Globus pallidus (tissue), 1 donor: ENCODE measurements at places on chromosomes 11 and 22.

GRCh38 chr22:29184849-29185490 is 20.7 kb upstream of the EMID1 start:
- peak; percentile 39 for DNase-seq

GRCh38 chr22:22465782-22466181 is 42.8 kb downstream of the ZNF280B start:
- no peak for DNase-seq

DNA sequence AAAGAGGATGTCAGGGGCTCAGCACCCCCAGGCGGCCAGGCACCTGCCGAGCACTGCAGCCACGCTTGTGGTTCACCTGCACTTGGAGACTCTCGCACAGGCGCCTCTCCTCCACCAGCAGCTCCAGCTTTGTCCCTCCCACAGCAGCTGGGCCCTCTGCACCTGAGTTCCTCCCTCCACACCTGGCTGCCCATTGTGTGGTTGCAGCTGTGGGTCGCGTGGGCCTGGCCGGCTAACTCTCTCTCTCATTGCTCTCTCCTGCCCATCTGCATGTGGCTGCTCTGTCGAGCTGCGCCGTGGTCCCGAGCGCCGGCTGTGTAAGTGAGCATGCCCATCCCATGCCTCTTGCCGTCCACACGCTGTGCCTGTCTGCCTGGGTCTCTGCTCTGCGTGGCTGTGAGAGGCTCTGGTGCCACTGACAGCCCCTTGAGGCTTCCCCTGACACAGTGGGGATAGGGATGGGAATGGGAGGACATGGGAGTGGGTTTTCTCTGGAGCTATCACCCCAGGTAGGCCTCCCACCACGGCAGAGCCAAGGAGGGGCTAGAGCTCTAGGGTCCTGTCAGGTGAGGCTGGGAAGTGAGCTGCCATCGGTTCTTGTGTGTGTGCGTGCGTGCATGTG is 8.5 kb upstream of the ACR start:
- no peak for DNase-seq

- DNase-seq: no peak
These were observed 5.8 kb downstream of the USP35 start for GRCh38 chr11:78194490-78194889.

DNA sequence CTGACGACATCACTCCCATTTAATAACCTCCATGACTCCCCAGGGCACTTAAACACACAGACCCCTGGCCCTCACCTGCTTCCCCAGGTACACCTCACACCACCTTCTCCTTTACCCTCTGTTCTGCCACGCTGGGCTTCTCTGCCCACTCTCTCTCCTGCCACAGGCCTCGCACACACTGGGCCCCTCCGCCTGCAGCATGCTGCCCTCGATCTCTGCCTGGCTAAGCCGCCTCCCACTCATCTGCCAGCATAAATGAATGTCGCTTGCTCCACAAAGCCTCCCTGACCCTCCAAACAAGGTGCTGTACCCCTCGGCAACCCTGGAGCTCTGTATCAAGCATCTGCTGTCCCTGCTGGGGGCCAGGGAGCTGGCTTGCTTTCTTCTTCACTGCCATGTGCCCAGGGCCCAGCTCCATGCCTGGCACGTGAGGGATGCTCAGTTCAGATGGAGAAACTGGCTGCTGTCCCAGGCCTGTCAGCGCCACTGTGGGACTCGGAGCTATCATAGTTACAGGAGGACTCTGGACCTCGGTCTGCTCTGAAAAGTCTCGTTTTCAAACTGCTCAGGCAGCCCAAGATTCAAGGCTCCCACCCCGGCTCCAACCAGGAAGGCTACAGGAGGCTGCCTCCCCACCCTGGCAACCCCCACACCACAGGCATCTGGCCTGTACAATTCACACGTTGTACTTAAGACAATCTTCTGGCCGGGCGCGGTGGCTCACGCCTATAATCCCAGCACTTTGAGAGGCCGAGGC is 11.9 kb downstream of the TTLL1 start:
- DNase-seq: peak; percentile 18

DNA sequence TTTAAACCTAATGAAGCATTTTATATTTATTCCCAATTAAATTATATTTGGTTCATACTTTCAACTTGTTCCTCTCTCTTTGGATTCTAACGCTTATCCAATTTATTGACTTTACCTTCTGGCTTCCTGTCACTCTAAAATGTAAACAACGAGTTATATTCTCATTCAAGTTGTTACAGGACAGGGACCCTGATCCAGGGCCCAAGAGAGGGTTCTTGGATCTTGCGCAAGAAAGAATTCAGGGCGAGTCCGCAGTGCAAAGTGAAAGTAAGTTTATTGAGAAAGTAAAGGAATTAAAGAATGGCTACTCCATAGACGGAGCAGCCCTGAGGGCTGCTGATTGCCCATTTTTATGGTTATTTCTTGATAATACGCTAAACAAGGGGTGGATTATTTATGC is 405.6 kb upstream of the API5 start:
- no peak for DNase-seq

GRCh38 chr11:104422324-104422944 is 258.5 kb upstream of the PDGFD start:
- no peak for DNase-seq

- DNase-seq: no peak
These were observed 17.5 kb downstream of the NUP50 start for GRCh38 chr22:45181240-45181639.

GRCh38 chr11:2697866-2698265 is 1.9 kb downstream of the KCNQ1OT1 start:
- no peak for DNase-seq

DNA sequence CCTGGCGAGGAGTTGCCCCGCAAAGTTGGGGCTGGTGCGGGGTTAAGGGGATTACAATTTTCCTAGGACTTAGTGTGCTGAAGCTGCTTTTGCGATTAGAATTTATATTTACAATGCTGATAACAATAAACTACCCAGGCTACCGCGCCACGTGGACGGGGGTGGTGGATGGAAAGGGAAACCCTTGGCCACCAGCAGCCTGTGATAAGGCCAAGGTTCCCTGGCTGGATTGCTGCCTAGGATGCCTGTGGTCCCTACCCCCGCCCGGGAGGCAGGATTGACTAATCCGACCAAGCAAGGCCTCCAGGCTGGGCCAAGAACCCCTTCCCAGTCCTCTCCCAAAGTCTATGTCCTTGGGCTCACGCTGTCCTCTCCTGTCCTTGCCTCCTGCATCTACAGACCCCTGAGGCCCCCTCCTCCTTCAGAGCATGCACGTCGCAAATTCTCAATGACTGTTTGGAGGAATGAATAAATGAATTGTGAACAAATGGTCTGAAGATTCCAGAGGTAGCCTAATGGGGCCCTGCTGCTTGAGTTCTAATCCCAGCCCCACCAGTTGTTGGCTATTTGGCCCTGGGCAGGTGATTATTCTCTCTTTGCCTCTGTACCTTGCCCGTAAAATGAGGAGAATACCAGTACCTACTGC is 7.6 kb upstream of the CHKA start:
- no peak for DNase-seq

DNA sequence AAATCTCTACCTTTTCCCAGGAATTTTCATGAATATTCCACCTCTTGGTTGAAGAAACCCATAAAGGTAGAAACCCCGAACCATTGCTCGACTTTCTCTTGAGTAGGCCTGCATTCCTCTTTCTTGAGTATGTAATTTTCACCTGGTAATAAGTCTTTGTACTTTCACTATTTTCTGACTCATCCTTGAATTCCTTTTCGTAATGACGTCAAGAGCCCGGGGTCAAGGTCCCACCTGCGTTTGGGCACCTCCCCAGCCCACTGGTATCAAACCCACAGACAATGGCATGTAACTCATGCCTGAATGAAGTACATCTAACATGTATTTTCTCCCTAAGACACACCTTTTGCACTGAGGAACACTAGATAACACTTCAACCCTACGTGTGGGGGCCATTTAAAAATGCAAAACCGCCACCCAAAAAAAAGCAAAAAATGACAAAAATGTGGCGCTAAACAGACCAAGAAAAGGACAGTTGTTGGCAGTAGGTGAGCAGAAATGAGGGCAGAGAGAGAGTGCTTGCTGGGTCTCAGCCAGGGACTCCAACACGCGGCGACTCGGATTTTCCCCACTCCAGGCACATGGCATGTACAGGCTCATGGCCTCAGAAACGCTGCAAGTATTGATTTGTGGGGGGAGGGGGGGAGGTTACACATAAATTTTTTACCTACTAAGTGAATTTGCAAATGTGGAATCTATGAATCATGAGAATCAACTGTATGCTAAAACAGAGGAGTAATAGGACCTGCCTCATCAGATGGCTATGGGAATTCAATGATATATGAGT is 4.1 kb upstream of the C11orf24 start:
- DNase-seq: no peak

- DNase-seq: peak; percentile 51
These were observed 8.3 kb downstream of the TBC1D22A start for GRCh38 chr22:46770726-46771125.

DNA sequence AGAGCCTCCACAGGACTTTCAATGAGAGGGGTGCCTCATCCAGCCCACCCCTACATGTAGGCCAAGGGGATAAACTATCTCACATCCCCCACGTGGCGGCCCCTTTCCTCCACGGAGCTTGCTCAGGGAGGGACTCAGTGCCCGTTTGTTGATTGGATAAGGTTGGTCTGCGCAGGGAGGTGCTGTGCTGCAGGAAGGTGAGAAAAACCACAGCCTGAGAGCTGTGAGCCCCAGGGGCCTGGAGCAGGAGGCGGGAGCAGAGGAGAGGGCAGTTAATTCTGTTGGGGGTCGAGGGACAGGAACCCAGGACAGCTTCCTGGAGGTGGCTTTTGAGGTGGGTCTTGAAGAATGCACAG is 31.9 kb upstream of the ATXN10 start:
- no peak for DNase-seq

DNA sequence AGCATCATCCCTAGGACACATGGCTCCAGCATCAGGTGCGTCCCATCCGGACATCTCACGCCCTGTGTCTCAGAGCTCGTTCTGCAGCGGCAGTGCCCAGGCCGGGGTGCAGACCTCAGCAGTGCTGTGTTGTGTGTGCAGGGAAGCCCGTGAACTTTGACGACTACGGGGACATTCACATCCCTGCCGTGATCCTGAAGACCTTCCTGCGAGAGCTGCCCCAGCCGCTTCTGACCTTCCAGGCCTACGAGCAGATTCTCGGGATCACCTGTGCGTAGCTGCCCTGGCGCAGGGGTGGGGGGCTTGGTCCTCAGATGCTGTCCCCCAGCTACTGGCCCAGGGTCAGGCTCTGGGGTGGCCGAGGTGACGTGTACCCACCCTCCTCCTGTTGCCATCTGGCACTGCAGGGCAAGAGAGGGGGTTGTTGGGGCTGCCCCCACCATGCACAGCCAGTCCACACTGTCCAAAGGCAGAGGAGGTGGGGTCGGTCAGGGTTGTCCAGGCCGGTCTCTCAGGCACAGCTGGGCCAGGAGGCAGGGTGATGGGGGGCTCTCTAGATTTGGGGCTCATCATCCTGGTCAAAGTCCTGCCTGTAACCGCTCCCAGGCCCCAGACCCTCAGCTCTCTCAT is 96.5 kb downstream of the ARHGAP8 start:
- no peak for DNase-seq

DNA sequence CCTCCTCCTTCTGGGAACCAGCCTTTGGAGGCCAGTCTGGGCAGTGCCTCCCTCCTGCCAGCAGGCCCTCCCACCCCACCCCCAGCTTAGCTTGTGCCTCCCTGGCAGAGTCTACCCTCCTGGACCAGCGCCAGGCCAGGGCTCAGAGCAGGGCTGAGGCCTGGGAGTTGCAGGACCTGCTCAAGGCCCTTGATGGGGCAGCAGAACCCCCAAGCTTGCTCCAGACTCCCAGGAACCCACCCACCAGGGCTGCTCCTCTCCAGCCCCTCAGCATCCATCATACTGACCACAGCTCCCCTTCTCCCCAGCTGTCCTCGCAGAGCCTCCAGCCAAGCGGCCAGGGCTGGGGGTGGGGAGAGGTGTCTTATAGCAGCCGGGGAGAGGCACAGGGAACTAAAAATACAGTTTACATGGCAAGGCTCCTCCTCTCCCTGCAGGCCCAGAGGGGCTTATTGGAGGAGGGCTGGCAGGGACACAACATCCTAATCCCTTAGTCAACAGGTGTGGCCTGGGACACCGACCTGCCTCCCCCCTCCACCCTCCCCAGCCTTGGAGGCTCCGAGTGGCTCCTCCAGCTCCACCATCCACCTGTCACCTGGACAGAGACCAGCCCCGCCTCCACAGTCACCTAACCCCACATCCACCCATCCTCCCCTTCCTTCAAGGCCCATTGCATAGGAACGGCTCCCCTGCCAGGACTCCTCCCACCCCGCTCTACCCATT is 5.2 kb upstream of the MB start:
- no peak for DNase-seq

GRCh38 chr11:27183672-27184457 is 143.2 kb downstream of the BBOX1 start:
- DNase-seq: peak; percentile 58

GRCh38 chr11:120186774-120187591 is 23.8 kb upstream of the OAF start:
- DNase-seq: no peak

DNA sequence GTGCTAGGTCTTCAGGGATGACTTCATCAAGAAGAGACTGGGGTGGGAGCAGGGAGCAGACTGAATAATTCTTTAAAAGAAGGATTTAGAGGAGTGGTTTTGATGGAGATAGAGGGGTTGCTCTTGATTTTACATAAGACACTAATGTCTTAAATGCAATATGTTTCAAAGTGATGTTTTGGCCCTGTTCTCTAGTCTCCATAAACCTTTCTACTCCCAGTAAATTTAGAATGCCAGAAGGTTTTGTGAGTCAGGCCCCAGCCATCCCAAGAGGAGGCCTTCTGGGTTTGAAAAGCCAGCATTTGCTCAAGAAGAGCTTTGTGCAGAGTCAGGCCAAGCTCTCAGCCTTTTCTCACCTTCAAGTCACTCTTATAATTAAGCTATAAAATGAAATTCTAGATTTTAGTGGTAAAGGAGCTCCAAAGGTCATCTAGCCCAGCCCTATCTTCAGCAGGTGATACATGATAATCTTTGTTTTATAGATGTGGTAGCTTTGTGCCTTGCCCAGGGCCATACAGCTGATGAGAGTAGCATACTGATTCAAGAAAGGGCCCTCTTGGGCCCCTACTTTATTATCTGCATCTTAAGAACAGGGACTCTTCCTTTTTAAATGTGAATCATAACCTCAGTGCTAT is 122.8 kb upstream of the MTNR1B start:
- DNase-seq: no peak

- DNase-seq: no peak
These were observed 112.1 kb upstream of the DRD2 start for GRCh38 chr11:113587308-113587739.

DNA sequence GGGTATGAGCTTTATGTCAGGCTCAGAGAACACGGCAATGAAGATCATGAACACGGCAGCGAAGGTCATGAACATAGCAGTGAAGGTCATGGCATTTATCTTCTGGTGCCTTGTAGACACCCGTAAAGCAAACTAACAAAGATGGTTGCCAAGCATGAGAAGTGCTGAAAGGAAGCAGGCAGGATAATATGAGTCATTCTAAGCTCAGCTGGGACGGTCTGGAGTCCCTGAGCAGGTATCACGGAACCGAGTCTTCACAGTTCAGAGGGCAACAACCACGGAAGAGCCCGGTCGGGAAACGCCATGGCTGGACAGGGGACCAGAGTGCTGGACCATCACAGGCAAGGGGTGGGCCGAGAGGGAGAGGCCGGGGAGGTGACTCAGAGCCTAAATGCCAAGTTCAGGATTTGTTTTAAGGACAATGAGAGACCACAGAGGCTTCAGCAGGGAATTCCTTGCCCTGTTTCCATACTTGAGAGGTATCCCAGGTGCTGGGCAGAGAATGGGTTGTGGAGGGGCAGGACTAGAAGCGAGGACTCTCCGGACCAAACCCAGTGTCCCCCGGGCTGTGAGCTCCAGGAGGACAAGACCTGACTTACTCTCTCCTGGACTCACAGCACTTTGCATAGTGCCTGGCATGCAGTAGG is 13.1 kb upstream of the MS4A10 start:
- no peak for DNase-seq
